ENCODE measurements at places on chromosomes 13 and 19.

DNA sequence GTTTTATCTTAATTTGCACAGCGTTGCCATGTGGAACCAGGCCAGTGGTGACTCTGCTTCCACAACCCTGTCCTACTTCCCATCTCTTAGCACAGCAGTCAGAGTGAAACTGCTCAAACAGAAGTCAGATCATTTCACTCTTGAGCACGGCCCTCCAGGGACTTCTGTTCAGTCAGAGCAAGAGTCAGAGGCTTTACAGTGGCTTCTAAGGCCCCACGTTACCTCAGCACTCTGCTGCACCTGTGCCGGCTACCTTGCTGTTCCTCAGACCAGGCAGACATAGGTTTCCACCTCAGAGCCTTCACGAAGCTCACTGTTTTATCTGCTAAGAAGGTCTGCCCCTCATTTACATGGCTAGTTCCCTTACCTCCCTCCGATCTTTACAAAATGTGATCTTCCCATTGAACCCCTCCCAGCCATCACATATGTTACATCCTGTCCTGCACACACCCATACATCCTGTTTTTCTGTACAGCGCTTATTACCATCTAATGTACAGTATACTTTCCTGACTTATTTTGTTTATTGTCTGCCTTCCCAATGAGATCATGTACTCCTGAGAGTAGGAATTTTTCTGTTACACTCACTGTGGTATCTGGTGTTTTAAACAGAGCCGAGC, 41.6 kb downstream of the TM9SF2 start:
- DNase-seq = no peak

DNA sequence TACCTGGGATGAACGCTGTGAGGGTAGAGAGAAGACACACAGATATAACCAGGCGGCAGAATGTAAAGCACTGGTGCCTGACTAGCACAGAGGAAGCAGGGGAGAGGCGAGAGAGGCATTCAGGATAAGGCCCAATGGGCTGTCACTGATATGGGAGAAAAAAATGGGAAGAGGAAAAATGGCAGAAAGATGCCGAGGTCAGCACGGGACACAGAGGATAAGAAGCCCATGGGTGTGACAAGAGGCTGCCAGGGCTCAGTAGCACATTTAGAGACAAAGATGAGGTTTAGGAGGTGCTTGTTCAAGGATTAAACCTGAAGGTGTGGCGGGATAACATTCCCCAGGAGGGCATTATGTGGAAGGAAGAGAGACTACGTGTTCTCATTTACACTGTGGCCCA, 5.6 kb downstream of the SMG9 start:
- no peak for DNase-seq

GRCh38 chr13:63128716-63129115, 1713.1 kb upstream of the PCDH20 start:
- no peak for DNase-seq

- no peak for DNase-seq
These were observed 24.7 kb downstream of the DPF1 start for GRCh38 chr19:38199340-38199739.

GRCh38 chr13:43848001-43848649, 31.4 kb downstream of the CCDC122 start:
- no peak for DNase-seq

DNA sequence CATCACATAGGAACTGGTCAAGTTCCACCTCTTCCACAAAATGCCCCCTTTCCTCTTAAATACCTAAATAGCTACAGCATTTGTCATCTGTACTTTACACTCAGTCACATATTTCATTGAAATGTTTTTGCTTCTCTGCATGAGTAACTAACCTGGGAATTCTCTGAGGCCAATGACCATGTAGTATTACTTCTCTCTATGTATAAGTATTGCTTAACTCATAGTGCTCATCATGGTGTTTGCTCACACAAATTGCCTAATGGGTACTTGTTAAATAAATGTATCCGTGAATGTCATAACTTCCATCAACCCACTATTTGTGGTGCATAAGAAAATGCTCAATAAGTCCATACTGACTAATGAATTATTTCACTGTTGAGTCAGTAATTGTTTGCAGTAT, 115.5 kb downstream of the FGF14 start:
- no peak for DNase-seq

DNA sequence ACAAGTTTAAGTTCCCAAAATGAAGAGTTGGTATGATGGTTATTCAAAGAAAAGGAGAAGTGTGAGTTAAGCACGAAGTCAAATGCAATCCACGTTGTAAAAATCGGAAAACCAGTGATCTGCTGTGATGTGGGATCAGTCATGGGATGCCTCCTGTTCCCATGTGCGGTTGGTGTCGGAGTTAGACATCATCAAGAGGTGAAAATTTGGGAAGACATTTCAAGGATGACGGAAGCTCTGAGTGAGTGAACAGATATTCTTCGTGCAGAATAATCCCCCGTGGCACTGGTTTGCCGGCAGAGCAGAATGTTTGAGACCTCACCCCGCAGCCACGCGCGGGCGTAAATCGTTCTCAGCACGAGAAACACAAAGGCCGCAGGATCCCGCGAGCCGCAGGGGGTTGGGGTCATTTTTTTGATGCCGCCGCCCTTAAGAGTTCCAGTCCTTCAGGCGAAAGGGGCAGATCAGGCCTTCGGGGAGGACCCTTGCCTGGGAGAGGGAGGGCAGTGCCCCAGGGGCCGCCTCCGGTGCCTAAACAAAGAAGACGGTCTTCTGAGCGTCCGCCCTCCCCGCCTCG, 13.7 kb upstream of the SOX1 start:
- no peak for DNase-seq

- no peak for DNase-seq
These were observed 25.8 kb downstream of the COL4A1 start for GRCh38 chr13:110280985-110281688.

- DNase-seq = no peak
These were observed 805.7 kb downstream of the PCDH9 start for GRCh38 chr13:66424422-66424821.

DNA sequence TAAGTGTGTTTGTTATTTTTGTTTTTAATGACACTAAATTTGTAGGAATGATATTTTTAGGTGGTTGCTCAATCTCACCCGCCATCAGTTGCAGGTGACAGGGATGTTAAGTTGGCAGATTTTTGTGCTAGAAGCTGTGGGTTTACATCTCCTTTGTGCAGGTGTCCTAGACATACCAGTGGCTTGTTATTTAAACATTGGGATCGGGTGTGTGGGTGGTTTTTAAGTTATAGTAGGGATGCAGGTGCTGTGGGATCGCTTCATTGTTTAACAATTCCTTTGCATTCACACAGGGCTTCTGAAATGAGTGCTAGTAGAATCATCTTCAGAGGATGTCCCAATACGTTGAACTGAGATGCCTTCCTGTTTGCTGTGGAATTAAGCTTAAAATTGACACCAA, 100.0 kb downstream of the SHISA2 start:
- no peak for DNase-seq

DNA sequence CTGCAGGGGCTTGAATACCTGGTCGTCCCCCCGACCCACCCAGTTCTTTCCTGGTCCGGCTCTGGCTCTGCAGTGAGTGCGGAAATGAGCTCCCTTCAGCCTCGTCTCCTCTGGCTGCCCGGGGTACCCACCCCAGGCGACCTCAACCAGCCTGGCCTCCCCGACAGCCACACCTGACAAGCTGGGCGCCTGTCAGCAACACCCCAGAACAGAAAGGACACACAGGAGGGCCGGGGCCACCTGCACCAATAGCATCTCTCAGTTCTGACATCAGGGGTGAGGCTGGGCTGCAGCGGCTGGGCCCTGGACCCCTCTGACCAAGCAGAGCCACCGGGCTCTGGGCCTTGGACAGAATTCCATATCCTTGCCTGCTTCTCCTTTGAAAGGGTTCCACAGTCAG, 19.7 kb downstream of the SUGP1 start:
- DNase-seq = no peak

All from substantia nigra (tissue), 51 donors.